ENCODE measurements at places on chromosomes 16 and 17.

DNA sequence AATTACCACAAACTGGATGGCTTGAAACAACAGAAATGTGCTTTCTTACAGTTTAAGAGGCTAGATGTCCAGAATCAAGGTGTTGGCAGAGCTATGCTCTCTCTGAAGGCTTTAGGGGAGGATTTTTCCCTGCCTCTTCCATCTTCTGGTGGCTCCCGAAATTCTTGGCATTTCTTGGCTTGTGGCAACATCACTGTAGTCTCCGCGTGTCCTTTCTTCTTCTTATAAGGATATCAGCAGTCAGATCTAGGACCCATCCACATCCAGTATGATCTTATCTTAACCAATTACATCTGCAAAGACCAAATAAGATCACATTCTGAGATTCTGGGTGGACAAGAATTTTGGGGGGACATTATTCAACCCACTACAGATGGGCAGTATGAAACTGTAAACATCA lies 119.2 kb upstream of the PMFBP1 start:
- DNase-seq: no peak

- peak; percentile 96 for DNase-seq
These were observed 83.4 kb downstream of the GAS7 start for GRCh38 chr17:10114931-10115535.

DNA sequence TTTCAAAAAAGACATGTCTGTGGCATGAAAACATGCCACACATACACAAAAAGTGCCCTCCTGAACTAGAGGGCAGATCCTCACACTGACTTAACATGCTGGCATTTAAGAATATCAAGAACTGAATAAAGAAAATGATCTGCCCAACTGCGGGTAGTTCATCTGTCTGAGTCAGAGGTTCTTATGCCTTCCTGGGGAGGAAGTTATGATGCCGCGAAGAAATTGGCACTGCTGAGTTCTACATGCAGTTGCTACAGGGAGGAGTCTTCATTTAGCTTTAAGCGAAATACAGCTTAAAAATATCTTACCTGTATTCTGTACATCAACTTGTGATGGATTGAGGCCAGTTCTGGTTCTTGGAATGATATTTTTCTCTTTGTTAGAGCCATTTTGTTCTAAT lies 6.3 kb downstream of the ALDH3A2 start:
- no peak for DNase-seq

DNA sequence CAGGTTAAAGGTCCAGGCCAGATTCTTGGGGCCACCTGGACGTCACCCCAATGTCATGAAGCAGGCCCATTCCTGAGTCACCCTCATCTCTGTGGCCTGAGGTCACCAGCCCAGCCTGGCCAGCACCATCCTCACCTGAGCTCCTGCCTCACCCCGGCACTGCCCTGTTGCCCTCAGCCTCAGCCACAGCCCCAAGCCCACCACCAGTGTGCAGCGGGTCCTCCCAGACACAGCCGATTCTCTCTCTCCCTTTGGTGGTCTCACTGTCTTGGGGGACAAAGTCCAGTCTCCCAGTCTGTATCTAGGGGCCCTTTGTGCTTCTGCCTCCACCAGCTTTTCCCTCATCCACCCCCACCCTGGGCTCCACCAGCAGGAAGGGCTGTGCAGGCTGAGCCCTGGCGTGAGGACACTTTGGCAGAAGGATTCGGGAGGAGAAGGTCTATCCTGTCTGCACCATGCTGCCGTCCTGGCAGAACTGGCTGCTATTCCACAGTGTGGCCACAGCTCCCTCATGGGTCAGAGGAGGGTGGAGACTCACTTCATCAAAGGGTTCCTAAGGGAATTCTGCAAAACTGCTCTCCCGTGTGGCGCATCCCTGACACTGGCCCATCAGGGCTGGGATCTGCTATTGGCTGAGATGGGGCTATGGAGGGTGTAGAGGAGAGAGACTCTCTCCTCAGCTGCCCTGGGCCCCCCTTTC lies 64.3 kb downstream of the PRMT7 start:
- DNase-seq: peak; percentile 78

DNA sequence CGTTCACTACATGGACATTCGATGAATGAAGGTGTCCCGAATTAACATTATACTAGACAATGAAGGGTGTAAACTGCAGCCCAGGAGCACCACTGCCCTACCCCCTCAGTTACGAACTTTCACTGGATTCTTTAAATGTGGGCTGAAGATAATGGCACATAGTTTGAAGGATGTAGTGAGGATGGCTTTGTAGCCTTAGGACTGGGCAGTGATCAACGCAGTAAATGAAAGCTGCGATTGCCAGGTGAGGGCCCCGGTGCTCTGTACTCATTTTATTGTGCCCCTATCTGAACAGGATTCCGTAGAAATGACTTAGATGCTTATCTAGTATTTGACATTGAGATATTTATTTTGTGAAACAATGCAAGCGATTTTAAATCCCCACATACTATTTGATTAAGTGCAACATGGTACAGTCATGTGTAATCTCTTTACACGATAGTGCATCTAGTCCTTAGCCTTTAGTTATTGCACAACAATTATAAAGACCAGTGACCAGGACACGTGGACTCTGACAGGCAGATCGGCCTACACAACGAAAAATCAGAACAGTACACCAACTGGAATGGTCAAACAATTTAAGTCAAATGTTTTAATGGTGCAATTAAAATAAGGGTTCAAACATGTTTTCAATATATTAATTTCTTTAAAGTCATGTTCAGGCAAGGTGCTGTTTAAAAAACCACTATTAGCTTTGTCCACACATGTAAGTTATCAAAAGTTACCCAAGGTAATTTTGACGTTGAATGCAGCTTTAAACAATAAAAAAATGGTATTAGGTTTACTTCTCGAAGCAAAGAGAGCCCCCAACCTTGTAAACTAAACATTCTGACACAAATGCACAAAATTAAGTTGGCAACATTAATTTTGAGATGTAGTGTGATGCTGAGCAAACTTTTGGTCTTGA lies 17.4 kb upstream of the ERN1 start:
- DNase-seq: no peak

GRCh38 chr16:27703121-27703520 lies 153.2 kb downstream of the KATNIP start:
- DNase-seq: no peak

- DNase-seq: peak; percentile 68
These were observed 53.4 kb downstream of the RBFOX3 start for GRCh38 chr17:79557276-79558090.

DNA sequence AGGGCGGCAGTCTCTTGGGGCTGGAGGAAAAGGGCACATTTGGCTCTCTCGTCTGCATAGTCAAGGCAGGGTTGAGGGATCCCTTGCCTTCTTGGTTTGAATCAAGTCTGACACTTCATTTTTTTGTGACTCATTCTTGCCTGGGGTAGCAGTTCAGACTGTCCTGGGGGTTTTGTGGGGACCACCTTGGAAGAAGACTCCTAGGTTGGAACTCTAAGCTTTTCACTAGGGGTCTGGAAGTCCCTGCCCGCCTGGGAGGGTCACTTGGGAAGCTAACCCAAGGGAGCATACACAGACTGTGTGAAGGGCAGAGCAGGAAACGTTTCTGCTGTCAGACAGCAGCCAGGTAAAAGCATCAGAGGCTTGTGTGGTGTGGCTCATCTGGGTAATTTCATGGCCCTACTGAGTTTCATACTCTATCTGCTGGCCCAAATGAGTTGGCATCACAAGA lies 11.3 kb downstream of the YPEL2 start:
- no peak for DNase-seq

DNA sequence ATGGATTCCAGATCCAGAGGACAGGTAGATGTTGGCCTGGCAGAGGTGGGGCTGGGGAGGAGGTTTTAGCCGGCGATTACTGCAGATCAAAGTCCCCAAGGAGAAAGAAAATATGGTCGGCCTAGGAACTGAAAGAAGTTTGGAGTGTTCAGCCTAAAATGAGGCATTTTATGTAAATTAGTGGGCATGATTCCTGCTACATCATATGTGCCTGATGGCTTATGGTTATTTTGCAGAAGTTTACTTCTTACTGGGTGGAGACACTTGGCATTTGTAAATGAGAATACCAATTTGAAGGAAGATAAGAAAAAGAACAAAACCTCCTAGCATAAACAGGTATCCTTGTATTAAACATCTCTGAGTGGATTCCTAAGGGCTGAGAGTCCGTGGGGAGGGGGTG lies 149.3 kb downstream of the FOXL1 start:
- DNase-seq: no peak

GRCh38 chr16:86532526-86532815 lies 22.1 kb downstream of the FOXF1 start:
- no peak for DNase-seq

DNA sequence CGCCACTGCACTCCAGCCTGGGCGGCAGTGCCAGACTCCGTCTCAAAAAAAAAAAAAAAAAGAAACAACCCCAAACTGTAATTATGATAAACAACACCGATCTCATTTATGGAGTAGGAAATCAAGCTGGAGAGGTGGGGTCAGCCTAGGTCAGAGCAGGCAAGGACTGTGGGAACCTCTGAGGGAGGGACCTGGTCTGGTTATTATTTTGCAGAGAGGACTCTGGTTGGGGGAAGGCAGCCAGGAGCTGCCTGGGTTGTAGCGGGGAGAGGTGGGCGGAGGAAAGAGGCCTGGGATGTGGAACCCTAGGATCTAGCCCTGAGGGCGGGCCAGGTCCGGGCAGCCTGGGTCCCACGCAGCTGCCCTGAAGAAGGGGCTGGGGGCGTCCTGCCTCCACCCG lies 10.9 kb upstream of the HS3ST6 start:
- no peak for DNase-seq

DNA sequence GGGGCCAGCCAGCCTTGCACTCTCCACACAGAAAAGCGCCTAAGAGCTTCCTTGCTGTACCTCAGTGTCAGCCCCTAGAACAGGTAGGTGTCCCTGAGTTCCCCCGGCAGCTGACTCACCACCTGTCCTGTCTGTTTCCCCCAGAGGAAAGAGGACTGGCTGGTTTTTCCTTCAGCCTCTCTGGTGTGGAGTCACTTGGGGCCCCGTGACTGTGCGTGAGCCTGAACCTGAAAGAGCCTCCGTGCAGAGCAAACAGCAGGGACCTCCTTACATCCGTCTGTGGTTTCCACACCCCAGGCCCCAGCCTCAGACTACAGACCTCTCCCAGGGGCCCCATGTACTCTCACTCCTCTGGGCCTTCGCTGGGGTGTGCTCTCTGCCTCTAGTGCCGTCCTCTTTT lies 87.8 kb downstream of the GNAO1 start:
- no peak for DNase-seq

- DNase-seq: no peak
These were observed 15.5 kb upstream of the NFATC3 start for GRCh38 chr16:68069511-68070248.

DNA sequence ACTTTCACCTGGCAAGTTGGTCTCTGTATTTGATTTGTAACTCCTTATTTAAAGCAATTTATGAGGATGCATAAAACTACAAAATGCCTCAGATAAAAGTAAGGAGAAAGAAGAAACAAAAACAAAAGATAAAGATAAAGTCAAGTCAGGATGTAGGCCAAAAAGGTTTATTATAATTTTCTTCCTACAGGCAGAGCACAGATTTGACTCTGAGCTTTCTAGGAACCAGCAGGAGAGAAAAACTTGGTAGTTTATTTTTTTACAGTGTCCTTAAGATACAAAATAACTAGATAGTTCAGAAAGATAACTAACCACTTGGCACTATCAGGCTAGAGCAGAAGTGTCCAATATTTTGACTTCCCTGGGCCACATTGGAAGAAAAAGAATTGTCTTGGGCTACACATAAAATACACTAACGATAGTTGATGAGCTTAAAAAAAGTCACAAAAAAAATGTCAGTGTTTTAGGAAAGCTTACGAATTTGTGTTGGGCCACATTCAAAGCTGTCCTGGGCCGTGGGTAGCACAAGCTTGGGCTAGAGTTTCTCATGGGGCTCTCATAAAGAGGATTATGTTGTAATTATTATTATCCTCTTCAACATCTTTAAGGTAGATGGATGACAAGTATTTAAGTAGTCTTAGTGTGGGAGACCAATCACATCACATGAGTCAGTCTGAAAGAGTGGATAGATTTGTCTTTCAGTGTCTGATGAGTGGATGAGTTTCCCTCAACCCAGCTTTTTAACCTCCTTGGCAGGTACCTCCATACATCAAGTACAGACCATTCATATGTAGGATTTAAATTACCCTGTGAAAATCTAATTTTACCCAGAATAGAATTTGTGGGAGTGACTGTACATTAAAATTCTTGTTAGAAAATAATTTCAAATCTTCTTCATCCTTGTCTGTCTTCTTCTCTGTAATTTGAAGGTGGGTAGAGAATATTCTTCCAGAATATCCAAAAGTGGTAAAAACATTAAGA lies 17.0 kb downstream of the PAFAH1B1 start:
- DNase-seq: no peak

- DNase-seq: peak; percentile 60
These were observed 6.5 kb upstream of the ZNF778 start for GRCh38 chr16:89210904-89211515.

- no peak for DNase-seq
These were observed 1.3 kb upstream of the DNAI2 start for GRCh38 chr17:74272731-74273201.

DNA sequence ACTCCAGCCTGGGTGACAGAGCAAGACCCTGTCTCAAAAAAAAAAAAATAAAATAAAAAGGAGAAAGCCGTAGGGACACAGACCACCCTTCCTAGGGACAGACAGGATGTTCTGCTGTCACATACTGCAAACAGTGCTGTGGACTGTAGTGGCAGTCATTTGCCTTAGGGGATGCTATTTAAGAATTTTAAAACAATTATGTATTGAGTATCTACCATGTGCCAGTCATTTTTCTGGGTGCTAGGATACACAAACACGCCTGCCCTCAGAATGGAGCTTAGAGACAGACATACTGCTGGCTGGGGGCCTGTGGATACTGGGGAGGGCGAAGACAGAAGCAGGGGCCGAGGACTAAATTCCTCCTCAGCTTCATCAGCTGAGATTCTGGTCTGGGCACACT lies 45.5 kb downstream of the MRC2 start:
- DNase-seq: peak; percentile 27

- DNase-seq: no peak
These were observed 58.1 kb upstream of the IRX6 start for GRCh38 chr16:55265926-55266325.

GRCh38 chr17:16380640-16381495 lies at the start of gene UBB:
Gene UBB (plus strand): TSS chr17:16381091. CDS start chr17:16381908, 817 bp downstream.
- peak; percentile 93 for DNase-seq

GRCh38 chr17:50440172-50440837 lies 14.3 kb downstream of the ACSF2 start:
- DNase-seq: no peak

GRCh38 chr17:13646411-13646810 lies 44.7 kb upstream of the HS3ST3A1 start:
- no peak for DNase-seq

GRCh38 chr17:20256144-20256543 lies 211.2 kb downstream of the LGALS9B start:
- no peak for DNase-seq

GRCh38 chr16:52069866-52070265 lies 477.1 kb downstream of the TOX3 start:
- no peak for DNase-seq

DNA sequence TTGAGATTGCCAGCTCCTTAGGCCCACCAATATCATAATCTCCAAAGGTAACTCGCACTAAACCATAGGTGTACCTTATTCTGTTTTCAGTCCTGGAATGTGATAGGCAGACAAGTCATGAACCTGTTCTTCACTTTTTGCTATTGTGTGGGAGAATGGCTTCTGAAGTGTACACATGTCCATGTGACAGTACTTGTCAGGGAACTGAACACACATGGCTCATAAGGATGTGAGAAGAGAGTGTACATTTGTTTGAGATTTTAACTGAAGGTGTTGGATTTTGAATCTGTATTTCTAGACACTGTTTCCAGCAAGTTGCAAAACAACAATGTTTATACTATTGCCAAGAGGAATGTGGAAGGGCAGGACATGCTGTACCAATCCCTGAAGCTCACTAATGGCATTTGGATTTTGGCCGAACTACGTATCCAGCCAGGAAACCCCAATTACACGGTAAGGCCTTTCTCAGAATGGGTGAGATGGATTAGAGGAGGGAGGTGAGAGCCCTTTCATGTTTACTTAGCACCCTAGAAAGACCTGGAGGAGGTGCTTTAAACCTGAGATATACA lies 14.5 kb upstream of the RASL10B start:
- DNase-seq: no peak
